ENCODE measurements at places on chromosomes 6 and 20.

GRCh38 chr6:134240665-134241431 is 77.1 kb downstream of the SGK1 start:
- DNase-seq, result no peak

GRCh38 chr20:49935746-49936152 is 448 bp upstream of the RNF114 start:
- DNase-seq, result no peak

DNA sequence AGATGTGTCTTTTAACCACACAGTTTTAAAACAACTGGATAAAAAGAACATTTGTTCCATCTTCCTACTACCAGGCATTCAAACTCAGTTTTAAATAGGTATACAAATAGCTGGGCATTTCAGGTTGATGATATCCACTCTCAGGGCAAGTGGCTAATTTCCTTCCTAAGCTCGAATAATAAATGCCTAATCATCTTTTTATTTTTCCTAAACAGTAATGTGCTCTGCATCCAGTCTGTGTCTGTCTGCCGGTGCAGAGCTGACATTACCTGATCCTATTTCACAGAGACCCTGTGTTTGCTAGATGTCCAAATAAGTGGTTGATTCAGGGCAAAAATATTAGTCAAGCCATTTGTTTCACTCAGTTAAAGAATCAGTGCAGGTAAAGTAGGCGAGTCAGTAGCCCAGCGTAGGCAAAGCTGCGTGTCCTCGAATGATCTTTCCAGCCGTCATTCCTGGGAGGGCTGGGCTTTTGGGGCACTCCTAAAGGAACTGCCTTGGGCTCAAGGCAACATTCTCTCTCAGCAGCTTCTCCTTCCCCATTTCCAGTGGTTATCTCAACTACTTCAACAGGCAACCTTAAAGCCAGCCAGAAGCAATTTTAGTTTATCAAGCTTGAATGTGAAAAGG is 74.2 kb upstream of the BMP2 start:
- DNase-seq, result no peak

DNA sequence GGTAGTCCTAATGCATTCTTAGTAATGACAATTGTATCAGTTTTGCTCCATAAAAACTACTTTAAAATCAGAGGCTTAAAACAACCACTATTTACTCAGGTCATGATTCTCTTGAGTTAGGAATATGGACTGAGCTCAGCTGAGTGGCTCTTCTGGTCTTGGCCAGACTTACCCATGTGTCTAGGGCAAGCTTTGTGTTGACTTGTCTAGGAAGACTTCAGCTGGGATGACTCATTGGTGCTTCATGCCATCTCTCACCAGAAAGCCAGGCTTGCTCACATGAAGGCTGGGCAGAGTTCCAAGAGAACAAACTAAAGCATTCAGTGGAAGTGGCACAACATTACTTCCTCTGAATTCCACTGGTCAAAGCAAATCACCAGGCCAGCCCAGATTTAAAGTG is 155.3 kb downstream of the DHX35 start:
- DNase-seq, result no peak

DNA sequence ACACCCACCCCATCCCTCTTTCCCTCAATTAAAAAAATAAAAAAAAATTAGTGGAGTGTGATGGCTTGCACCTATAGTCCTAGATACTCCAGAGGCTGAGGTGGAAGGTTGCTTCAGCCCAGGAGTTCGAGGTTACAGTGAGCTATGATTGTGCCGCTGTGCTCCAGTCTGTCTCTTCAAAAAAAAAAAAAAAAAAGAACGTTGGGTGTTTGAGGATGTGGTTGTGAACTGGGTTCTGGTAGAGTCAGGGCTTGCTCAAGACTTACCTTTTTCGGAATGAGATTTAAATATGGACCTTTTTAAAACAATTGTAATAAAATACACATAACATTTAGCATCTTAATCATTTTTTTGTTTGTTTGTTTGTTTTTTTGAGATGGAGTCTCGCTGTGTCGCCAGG is 211.9 kb downstream of the OR2B2 start:
- no peak for DNase-seq

GRCh38 chr6:14910692-14911547 is 334.9 kb upstream of the JARID2 start:
- DNase-seq, result no peak

GRCh38 chr6:47157063-47157462 is 114.9 kb upstream of the ADGRF1 start:
- DNase-seq, result no peak

DNA sequence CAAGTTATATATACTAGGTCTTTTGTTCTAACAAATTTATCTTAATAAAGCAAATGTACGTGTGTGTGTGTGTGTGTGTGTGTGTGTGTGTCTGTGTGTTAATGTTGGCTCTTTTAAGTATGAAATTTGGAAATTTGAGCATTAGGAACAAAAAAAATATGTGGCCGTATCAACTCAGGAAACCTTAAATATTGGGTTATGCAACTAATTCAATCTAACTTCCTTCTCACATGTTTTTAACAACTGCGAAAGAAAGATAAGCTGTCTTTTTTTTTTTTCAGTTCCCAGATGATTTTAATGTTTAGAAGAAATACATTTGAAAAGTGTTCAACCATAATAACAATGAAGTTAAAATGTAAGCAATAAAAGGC is 616.4 kb upstream of the ARID1B start:
- DNase-seq, result no peak

DNA sequence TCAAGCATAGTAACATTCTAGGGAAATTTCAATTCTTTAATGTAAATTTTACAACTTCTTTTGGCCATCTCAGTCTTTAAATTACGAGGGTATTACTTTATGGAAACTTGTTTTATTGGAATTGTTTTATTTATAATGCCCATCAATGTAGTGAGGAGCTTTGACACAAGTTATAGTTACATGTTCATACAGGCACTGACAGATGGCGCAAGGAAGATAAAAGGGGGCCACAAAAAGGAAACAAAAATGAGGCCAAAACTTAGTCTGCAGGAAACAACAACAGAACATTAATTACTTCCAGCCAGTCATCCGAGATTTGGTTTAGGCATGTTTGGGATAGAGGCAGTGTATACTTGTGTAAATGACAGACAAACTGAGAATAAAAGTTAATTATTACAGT is 18.3 kb downstream of the SESN1 start:
- DNase-seq, result no peak

GRCh38 chr20:48359692-48360341 is 468.0 kb downstream of the PREX1 start:
- peak; percentile 74 for DNase-seq

GRCh38 chr6:33652002-33652401 is 30.9 kb downstream of the ITPR3 start:
- no peak for DNase-seq
